ENCODE measurements at places on chromosomes 3 and 15.

GRCh38 chr15:41801850-41802455, 25.9 kb upstream of the JMJD7 start:
- peak; percentile 53 for DNase-seq

DNA sequence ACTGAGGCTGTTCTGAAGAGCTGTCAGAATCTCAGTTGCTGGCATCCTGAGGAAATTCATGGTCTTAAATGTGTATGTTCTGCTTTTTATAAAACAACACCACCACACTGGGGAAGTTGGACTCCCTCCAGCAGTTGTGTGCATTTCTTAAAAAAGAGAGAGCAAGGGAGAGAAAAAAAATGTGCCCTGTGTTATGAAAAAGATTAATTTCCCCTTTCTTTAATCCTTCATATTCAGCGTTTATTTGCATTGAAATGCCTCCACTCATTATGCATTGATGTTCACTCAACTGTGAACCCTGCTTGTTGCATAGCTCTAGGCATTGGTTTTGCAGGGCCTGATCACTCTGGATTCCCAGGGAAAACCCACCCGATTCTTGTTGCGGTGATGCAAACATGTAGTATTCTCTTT, 4.4 kb upstream of the ZNF609 start:
- DNase-seq: no peak

- DNase-seq: no peak
These were observed 191.6 kb upstream of the STT3B start for GRCh38 chr3:31341130-31341529.

- DNase-seq: no peak
These were observed 21.0 kb upstream of the CTXND1 start for GRCh38 chr15:80272987-80273386.

DNA sequence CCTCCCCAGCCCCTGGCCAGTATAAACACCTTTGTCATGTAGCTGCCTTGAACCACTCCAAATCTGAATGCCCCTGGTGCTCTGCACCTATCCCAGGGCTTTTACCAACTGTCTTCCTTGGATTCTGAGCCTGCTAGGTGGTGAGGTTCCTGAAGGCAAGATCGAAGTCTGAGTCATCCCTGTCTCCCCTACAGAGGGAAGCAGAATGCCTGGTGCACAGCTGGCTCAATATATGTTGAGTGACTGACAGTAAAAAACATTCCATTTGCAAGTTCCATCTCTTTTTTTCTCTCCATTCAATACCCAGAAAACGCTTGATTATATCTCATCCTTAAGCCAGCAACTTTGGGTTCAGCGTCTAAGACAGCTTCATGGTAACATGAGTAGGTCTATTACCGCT, 24.7 kb downstream of the SLC24A1 start:
- DNase-seq: no peak

GRCh38 chr3:171295484-171296373, 164.5 kb downstream of the TNIK start:
- no peak for DNase-seq

Data from dermis microvascular lymphatic vessel endothelial cell (primary cell).